ENCODE measurements at places on chromosomes 13 and 19. TPM values are rescaled to one million over a fixed set of nuclear protein-coding genes. Genes with fewer than 3 reads are reported as not detected.

RHPN2 gene
- total RNA-seq: 18.4 TPM

SBK2 gene
- total RNA-seq: not detected

FBN3 gene
- not detected for total RNA-seq

SMIM44 gene
- total RNA-seq: not detected

GTF2F2 gene
- total RNA-seq: 15.8 TPM

FAM124A gene
- 5.0 TPM for total RNA-seq

PLPPR3 gene
- total RNA-seq: not detected

- DNase-seq: no peak
Measured at GRCh38 chr19:10321417-10321797, 5.6 kb upstream of the FDX2 start.

DNA sequence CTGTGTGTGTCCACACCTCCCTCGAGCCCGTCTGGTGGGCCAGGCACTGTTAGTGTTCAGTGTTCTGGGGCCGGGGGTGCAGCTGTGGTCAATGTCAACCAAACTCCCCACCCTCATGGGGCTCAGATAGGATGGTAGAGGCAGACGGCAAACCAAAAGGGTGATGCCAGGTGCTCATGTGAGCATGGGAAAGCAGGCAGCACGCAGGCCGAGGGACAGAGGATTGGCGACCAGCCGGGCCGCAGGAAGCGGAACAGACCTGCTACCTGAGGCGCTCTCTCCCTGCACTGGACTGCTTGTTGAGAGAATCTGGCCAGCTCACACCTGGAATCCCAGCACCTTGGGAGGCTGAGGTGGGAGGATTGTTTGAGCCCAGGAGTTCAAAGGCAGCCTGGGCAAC lies 29.1 kb downstream of the DHX34 start:
- no peak for DNase-seq

DNA sequence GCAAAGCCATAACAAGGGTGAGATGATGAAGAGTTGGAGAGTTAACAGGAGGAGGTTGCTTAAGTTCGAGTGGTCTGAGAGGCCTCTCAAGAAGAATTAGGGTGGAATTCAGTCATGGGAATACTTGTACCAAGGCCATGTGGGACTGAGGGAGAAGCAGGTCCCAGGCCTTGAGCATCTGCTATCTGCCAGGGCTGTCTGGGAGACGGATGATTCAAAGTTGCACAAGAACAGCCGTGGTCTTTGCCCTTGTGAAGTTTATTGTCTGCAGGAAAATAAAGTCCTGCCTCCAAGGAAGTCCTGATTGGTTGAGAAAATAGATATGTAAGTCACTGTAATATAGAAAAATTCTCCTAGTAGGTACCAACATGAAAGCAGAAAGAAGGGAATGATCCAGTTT lies 178.8 kb upstream of the RFC3 start:
- DNase-seq: no peak

- DNase-seq: no peak
Measured at GRCh38 chr13:28678809-28679208, 19.9 kb downstream of the POMP start.

GRCh38 chr19:8451377-8451776 lies 6.6 kb downstream of the HNRNPM start:
- DNase-seq: no peak

- no peak for DNase-seq
Measured at GRCh38 chr13:18947376-18947977, 234.1 kb downstream of the TUBA3C start.

DNA sequence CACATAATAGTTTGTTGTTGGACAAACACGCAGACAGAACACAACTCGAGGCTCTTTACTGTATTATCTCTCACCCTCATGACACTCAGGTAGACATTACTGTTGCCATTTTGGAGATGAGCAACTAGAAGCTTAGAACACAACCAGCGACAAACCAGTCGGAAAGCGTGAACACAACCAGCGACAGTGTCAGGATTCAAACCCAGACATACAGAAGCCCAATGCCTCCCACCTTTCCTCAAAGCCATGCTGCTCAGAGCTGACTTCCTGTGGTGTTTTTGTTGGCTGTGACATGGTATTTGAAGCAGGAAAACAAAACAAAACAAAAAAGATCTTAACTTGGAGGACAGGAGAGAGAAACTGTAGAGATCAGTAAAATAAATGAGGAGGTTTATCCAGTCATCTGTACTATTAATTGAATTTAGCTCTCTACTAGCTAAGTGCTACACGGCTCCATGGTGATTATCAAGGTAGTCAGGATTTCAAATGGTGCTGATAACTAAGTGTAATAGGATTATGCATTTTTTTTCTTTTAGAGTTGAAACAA lies 92.1 kb downstream of the STARD13 start:
- no peak for DNase-seq

DNA sequence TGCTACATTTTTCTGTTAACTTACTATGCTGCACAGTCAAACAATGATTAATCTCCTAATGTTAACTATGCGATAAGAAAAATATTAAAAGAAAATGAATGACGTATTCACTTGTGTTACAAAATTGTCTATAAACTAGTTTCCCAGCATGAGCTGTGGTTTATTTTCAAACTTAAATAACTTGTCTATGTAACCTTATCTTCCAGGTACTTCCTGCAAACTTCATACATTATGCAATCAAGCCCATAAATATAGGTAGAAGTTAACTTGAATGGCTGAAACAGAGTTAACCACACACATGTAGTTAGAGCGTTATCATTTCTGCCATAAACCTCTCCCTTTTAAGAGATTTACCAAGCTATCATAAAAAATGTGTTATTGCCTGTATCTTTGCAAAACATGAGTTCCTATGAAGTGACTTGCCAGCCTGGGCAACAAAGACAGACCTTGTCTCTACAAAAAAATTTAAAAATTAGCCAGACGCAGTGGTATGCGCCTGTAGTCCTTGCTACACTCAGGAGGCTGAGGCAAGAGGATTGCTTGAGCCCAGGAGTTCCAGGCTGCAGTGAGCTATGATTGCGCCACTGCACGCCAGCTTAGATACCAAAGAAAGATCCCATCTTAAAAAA lies 17.7 kb upstream of the KLF5 start:
- no peak for DNase-seq

- no peak for DNase-seq
Measured at GRCh38 chr19:56705939-56706338, 34.4 kb upstream of the ZNF835 start.

DNA sequence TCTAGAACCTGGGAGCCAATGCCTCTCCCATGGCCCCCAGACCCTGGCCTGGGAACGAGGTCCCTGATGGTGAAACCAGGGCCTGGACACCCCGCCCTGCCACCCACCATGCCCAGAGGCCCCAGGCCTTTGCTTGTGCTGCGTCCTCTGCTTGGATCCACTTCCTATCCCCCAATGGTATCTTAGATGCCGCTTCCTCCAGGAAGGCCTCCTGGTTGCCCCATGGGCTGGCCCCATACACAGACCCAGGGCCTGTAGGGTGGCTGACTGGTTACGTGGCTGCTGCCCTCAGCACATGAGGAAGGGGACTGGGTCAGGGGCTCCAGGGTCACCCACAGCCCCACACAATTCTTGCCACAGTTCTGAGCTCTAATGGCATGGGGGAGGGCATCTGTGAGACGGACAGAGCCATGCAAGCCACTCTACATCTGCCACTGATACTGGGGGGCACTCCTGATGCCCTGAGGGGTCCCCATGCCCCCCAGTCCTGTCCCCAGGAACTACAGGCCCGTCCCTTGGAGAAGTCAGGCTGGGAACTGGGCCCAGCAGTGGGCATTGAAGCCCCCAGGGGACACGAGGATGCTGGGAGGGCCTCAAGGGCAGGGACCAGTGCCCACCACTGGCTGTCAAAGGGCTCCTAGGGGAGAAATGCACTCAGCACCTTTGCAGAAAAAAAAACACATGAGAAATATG lies 5.0 kb downstream of the RPL36 start:
- DNase-seq: no peak

GRCh38 chr13:35643625-35644024 lies 167.1 kb upstream of the MAB21L1 start:
- no peak for DNase-seq

DNA sequence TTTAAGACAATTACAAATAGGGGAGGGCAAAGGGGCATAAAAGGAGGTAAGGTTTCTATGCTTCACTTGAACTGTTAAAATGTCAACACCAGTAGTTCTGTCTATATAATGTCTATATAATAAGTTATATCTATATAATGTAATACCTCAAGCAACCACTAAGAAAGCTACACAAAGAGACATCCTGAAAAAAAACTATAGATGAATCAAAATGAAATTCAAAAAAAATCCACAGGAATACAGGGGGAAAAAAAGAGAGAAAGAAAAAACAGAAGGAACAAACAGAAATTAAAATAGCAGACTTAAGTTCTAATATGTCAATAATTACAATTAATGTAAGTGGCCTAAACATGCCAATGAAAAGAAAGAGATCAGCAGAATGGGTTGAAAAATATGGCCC lies 186.0 kb downstream of the KCTD15 start:
- DNase-seq: no peak

DNA sequence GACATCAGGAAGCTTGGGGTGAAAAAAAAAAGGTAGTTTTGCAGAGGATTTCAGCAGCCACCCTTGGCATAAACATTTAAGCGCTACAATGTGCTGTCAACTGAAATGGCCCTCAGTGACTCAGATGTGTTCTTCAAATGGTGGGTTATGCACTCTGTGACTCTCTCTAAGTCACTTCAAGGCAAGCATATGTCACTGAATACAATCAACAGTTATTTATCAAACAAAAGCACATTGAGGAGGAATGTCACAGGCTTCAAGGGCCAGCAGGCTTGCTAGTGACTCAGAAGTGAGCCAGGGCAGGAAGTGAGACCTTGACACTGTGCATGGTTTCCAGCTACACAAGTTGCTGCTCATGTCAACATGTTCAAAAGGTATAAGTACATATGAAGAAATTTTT lies 523.7 kb upstream of the HTR2A start:
- no peak for DNase-seq

- DNase-seq: no peak
Measured at GRCh38 chr13:28496188-28496564, 1.2 kb upstream of the FLT1 start.

GRCh38 chr19:1836458-1837221 lies 11.6 kb downstream of the REXO1 start:
- no peak for DNase-seq

DNA sequence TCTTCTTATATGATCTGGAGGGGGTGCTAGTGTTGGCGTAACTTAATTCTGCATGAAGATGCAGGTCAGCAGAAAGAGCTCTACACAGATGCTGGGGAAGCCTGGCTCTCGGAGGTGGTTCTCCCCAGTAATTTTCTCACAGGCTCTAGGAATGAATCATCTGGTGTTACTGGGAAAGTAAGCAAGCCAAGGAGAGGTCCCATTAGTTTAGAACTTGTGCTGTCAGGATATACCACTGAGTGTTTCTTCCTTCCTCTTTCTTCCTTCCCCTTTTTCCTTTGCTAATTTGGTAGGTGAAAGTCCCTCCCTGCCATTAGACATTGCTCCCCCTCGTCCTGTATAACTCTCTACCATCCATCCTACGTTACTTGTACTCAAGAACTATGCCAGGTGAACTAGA lies 68.3 kb downstream of the ATP8A2 start:
- no peak for DNase-seq

DNA sequence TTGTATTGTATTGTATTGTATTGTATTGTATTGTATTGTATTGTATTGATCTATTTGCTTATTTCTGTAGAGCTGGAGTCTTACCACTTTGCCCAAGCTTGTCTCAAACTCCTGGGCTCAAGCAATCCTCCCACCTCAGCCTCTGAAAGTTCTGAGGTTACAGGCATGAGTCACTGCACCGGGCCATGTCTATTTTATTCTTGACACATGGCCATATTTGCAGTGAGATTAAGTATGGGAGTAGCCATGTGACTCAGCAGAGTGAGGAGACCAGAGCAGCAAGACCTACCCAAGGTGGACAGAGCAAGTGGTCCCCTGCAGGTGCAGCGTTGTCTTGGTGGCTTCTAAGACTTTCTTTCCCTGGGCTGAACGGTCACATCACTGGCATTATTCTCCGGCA lies 49.1 kb upstream of the UBAC2 start:
- DNase-seq: no peak

DNA sequence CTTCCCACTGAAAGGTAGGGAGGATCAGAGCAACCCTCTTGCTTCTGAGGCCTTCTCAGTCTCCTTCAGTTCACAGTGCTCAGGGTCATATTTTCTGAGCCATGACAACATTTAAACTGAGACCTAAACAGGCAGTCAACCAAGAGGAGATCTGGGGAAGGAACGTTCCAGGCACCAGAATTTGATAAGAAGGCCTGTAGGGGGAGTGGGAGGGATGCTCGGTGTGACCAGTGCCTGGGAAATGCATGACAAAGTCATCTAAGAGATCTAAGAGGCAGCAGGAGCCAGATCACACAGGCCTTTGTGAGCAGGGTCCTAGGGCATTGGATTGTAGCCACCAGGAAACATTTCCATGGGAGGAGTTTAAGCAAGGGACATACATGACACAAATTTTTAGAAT lies 71.6 kb downstream of the SHISA2 start:
- no peak for DNase-seq

DNA sequence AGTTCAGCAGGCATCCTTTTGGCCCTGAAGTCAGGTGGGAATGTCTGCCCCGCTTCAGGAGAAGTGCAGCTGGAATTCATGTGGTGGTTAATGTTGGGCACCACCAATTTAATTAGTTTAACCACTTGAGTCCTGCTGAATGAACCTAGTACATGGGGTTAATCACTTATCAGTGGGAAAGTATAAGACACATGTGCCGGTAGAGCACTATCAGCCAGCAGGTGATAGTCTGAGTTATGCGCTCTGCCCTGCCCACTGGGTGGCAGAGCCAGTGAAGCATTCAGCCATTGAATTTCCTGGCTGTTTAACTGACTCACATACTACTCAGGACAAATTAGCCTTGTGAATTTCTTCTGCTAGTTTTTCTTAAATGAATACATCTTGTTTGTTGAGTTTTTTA lies 789.7 kb upstream of the PRR20A start:
- DNase-seq: no peak

DNA sequence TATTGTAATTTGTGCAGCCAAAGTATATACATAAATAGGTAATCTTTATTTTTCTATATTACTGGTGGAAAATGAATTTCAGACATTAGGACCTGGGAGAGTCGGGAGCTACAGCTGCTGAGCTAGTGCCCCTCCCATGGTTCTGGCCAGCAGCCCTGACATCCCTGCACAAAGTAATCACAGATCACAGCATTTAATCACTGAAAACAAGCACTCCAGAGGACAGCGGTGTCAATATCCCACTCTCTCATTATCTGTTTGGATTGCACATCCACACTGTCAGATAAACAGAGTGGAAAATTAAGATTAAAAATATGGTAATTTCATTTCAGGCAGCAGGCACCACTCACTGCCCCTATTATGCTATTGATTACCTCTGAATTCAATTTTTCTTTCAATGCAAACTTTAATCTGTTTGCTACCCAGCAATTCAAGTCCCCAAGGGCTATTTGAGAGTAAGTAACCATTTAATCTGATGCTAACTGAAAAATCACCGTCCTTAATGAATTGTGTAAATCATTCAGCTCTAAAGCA lies 254.1 kb upstream of the SOX21 start:
- no peak for DNase-seq

- no peak for DNase-seq
Measured at GRCh38 chr13:52669677-52670076, 17.0 kb downstream of the SUGT1 start.

DNA sequence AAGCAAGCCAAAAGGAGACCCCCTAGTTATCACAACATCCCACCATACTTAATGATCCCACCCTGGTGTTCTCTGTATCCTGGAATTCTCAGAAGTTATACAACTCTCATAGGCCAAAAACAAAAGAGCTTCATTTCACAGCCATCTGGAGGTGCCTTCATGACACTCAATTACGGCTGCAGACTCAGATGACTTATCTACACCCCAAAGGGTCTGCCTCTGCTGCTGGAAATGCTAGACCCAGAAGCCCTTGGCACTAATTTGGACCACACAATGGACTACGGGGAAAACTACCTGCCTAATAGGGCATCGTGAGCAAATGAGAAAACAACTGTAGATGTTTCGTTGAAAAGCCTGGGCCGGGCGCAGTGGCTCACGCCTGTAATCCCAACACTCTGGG lies 40.2 kb downstream of the BRD4 start:
- no peak for DNase-seq
